ENCODE measurements at places on chromosomes 6 and 20.

DNA sequence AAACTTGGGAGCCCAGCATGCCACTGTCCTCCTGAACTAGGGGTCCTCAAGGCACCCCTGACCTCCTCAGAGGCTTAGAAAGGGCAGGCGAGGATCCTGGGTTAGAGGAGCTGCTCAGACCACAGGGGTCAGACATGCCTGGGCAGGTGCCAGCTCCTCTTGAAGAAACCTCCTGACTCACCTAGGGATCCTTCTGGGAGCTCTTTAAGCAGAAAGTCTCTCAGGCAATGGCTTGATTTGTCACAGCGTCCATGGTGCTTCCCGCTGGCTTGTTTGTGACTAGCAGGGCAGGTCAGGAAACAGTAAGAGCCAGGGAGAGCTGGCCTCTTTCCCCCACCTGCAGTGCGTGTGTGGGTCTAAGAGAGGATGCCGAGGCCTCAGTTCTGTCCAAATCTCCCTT lies 174.5 kb upstream of the SNX9 start:
- DNase-seq: peak; percentile 24

- DNase-seq: no peak
Observed at GRCh38 chr20:41248368-41249024, 69.0 kb downstream of the ZHX3 start.

DNA sequence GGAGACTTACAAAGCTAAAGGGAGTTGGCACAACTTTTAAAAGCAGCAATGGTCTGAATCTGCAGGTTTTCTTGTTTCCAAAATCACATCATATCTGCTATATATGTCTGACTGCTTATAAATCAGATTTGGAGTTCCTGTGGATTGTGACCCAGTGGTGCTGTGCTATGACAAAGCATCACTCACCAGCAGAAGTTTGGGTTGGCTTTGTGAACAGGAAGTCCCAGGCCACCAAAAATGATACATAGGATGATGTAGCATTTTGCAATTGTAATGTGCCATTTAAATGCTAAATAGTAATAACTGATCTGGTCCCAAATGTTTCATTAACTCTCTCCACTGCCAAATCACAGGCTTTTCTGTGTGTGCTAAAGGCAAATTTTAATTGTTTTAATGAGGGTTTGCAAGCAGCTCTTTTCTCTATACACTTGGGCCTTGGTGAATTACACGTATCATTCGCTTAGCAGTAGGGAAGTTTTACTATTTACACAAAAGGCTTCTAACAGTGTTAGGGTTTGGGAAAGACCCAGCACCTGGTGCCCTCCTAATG lies 60.8 kb downstream of the SYNDIG1 start:
- DNase-seq: no peak

GRCh38 chr20:33433465-33434234 lies 9.9 kb downstream of the SNTA1 start:
- no peak for DNase-seq

GRCh38 chr6:44100088-44100550 lies 27.1 kb downstream of the MRPL14 start:
- no peak for DNase-seq

- DNase-seq: no peak
Observed at GRCh38 chr20:57831326-57831992, 121.6 kb upstream of the PMEPA1 start.

DNA sequence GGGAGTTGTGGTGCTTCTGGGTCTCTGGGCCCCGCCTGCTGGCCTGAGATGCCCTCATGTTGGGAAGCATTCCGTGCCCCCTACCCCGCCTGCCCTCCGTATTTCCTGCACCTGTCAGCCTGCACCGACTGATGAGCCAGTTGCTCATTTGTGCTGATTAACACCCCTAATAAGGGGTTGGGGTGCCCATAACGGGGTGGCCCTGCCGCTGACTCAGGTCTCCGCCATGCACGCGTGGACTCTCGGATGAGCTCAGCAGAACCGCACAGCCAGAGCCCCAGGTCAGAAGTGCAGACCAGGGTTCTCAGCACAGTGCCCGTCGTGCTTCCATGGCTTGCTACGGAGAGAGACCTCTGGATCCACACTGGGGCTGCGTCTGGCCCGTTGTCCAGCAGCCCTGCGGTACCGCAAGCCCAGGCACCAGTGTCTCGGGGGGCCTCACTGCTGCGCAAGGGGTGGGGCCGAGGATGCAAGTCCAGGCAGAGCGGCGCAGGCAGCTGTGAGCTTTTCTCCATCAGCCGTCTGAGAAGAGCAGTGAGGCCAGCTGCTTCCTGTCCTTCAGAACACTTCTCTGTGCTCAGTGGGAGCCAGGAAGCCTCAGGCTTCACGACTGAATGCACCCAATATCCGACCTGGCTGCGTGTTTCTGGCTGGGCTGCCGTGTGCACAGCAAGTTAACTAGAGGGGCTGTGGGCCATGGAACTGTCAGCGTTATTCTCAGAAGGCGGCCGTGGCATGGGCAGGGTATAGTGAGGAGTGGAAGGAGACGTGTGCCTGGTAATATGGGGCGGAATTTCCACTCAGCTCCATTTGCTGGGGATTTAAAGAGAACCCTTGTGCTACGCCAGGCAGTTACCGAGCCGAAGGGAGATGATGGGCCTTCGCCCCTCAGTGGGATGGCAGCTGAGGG lies 18.6 kb downstream of the MTG2 start:
- peak; percentile 83 for DNase-seq

DNA sequence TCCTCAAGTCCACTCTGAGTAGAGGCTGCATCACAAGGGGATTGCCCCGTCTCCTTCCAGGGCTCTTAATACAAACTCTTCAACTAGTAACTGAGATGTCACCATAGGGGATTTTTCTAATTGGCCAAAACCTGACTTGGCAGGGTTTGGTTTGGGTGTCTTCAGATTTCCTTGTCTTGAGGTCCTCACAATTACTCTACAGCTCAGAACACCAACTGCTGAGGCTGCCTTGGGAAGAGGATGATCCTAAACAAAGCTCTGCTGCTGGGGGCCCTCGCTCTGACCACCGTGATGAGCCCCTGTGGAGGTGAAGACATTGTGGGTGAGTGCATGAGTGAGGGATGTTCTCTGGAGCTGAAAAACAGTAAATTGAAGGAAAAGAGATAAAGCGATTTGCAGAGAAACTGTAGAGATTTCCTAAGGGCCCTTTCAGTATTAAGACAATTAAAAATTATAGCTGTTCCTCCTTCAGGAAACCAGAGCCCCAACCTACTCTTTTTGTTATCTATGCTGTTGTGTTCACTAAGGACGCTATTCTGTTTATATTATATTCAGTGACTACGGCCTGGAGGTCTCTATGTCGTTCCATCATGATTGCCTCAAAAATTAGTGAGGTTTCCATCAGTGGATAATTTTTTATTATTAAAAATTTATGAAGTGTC lies at the start of gene HLA-DQA1:
HLA-DQA1 (plus strand) TSS at position 188 of the 662 bp plus-strand sequence; CDS start at position 241, 53 bp downstream.
- DNase-seq: no peak

GRCh38 chr20:46588532-46589511 lies 38.4 kb upstream of the OCSTAMP start:
- DNase-seq: no peak

- DNase-seq: no peak
Observed at GRCh38 chr20:49799698-49800097, 12.9 kb upstream of the SLC9A8 start.

DNA sequence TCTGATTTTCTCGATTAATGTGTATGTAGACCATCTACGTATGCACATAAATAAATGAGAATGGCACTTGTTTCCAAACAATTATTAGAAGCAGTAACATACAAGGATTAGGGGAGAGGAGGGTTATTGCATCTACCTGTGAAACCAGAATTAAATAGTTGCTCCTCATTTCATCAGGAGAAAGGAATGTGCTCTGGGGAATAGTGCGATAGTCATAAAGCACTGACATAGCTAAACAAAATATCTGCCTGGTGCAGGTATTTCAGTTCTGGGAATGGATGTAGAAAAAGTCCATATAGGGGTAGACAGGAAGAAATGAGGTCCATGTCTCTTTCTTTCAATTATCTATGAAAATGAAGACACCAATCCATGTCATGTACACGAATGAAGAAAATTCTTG lies 1.6 kb upstream of the ID4 start:
- no peak for DNase-seq

- peak; percentile 94 for DNase-seq
Observed at GRCh38 chr6:113856625-113857555, at the start of gene MARCKS. TSS of gene MARCKS (plus strand) at chr6:113857345. CDS start at chr6:113857746, 401 bp downstream.

DNA sequence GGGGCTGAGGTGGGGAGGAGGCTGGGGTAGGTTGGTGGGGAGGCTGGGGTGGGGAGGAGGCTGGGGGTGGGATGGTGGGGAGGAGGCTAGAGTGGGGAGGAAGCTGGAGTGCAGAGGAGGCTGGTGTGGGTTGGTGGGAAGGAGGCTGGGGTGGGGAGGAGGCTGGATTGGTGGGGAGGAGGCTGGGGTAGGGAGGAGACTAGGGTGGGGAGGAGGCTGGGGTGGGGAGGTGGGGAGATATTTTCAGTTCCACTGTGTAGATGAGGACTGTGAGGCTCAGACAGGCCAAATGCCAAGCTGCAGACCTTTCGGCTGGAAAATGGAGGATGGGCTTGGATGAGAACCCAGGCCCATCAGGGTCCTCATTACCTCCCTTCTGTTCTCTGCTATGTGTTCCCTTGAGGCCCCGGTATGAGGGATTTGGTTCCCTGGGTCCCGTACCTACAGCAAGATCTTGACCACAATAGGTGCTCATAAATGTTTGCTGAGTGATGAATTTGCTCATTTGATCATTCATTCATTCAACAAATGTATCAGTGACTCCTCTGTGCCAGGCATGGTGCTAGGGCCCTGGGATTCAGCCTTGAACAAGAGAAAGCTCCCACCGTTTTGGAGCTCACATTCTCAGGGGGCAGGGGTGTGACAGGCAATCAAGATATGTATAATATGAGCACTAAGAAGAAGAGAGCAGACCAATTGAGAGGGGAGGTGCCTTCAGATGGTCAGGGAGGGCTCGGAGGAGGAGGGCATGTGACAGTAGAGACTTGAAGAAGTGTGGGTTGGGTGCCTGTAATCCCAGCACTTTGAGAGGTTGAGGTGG lies 36.1 kb upstream of the NOL4L start:
- DNase-seq: peak; percentile 11

GRCh38 chr6:109239651-109240321 lies 142.5 kb downstream of the CD164 start:
- DNase-seq: no peak

GRCh38 chr20:42656130-42656529 lies 533.6 kb downstream of the PTPRT start:
- peak; percentile 3 for DNase-seq

DNA sequence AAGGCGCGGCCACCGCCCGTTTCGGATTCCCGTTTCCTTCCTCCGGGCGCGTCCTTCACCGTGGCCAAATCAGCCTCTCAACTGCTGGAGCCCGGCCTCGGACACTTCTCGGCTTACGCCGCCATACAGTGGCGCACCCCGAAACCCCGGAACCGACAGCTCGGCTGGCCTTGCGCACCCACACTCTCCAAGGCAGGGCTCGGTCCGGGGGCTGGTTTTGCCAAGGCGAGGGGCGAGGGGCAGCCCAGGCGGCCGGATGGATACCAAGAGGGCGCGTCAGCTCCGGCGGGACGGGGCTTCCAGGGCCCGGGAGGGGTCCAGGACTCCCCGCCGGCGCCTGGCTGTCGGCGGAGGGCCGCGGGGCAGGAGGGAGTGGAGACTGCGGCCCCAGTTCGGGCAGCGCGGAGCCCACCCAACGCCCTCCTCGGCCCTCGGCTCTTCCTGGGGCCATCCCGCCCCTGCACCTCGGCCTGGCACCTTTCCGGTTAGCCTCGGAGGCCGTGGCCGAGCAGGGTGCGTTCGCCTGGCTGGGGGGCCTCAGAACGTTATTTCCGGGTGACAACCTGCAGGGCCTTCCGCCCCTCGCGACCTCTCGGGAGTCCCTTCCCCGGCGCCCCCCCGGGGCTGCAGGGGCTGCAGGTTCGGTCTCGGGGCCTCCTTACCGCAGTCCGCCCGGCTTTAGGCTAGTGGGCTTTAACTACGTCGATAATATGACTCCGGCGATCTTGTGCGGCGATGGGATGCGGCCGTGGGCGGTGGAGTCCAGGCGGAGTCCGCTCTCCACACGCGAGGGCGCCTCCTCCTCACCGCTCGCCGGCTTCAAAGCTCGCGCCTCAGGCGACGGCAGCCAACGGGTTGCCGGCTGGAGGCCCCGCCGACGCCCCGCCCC lies 697 bp upstream of the CEP43 start:
- DNase-seq: no peak

GRCh38 chr6:27562027-27562410 lies 89.1 kb upstream of the ZNF184 start:
- DNase-seq: no peak

GRCh38 chr20:49567421-49568277 lies at the start of gene PTGIS:
TSS of gene PTGIS (minus strand) at chr20:49568137. CDS start at chr20:49568116, 21 bp downstream.
- DNase-seq: no peak

DNA sequence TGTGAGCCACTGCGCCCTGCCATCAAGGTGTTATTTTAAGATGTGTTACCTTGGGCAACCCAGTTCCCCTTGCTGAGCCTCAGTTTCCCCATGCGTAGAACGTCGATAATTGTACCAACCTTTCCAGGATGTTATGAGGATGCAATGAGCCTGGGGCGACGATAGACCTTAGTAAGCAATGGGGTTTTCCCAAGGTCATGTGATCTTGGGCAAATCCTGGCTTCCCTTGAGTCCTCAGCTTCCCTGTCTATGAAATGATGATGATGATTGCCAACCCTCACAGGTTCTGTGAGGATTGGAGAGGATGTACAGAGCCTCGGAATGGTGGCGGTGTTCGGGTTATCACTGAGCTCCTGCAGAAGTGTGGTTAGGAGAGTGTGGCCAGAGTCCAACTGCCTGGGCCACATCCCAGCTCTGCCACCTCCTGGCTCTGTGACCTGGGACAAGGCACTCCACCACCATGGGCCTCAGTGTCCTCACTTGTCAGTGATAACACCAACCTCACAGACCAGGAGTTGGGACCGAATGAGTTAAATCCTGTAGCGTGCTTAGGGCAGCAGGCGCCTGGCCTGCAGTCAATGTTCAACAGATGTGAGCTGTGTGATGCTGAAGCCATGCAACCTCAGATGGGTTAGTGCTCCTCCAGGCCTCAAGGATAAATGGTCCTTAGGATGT lies 23.4 kb downstream of the SIRPA start:
- DNase-seq: no peak

GRCh38 chr6:26222571-26222970 lies 135.3 kb downstream of the HFE start:
- DNase-seq: no peak

DNA sequence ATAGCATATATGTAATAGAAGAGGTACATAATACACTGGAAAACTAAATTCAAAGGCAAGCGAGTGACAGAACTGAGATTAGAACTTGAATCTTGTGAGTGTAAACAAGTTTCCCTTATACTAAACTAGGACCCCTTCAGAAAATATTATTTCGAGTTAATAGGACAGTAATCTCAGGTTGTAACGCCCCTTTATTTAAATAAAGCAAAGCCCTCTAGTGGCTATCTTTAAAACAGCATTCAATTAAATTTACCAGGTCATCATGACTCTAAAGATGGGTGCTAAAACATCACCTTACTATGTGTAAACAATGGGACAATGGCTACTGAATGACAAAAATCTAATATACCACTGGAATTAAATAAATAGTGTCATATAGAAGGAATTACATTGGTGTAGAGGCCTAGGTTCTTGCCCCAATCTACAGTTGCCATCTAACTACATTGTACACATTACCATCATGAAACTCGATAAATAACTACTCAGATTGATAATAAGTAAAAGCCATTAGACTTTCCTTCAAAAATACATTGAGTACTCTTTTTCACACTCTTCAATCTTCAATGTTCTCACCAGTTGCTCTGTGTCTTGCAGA lies 255.4 kb upstream of the IRAK1BP1 start:
- DNase-seq: no peak

GRCh38 chr6:134196568-134197193 lies 121.2 kb downstream of the SGK1 start:
- no peak for DNase-seq

GRCh38 chr6:50707652-50708300 lies 5.5 kb upstream of the TFAP2D start:
- no peak for DNase-seq

- peak; percentile 72 for DNase-seq
Observed at GRCh38 chr6:105757512-105758200, 328.5 kb upstream of the PRDM1 start.

Data from NCI-H345 (cell line).